Fibroblast of mammary gland (primary cell): ENCODE measurements at places on chromosomes 2 and 18.

- no peak for DNase-seq
These were observed 22.2 kb downstream of the FAM110C start for GRCh38 chr2:24107-24506.

- DNase-seq, result no peak
These were observed 15.4 kb downstream of the CEP68 start for GRCh38 chr2:65071499-65072180.

GRCh38 chr18:38923126-38923525 is 1357.5 kb upstream of the CELF4 start:
- no peak for DNase-seq

DNA sequence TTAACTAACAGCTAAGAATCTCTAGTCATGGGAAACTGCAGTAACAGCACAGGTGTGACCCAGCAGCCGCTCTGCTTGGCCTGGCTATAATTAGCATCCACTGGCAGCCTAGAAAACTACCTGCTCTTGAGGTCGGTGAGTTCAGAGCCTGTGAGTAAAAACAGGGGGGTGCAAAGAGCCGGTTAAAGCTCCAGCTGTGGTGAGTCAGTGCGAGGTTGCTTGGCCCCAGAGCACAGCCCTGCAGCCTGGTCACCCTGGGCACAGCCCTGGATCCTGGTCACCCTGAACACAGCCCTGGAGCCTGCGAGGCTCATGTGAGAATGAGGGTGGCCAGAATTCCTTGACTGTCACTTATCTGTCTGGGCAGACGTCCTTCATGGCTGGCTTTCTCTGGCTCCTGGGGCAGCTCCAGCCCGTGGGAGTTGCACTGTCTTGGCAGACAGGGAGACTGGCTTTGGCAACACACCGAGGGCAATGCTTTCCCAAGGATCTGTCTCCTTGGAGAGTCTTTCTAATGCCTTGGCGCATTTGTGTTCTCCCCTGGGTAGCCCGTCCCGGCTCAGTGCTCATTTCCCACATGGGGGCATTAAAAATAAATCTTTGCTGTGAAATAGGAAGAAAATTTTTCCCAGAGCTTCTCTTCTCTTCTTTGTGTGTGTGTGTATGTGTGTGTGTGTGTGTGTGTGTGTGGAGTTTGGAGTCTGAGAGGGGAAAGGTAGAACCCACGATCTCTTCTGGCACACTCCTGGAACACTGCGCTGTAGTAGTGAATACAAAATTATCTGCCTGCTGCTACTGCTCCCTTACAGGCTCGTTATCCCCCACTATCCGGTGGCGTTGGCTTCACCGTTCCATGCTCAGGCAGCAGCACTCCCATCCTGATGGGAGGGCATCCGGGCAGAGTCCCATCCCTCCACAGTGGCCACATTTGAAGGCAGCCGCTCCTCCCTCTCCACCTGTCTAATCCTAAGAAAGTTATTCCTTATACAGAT is 250.2 kb upstream of the MEX3C start:
- DNase-seq, result no peak

GRCh38 chr2:215917953-215918620 is 95.3 kb downstream of the MREG start:
- DNase-seq, result peak; percentile 44

DNA sequence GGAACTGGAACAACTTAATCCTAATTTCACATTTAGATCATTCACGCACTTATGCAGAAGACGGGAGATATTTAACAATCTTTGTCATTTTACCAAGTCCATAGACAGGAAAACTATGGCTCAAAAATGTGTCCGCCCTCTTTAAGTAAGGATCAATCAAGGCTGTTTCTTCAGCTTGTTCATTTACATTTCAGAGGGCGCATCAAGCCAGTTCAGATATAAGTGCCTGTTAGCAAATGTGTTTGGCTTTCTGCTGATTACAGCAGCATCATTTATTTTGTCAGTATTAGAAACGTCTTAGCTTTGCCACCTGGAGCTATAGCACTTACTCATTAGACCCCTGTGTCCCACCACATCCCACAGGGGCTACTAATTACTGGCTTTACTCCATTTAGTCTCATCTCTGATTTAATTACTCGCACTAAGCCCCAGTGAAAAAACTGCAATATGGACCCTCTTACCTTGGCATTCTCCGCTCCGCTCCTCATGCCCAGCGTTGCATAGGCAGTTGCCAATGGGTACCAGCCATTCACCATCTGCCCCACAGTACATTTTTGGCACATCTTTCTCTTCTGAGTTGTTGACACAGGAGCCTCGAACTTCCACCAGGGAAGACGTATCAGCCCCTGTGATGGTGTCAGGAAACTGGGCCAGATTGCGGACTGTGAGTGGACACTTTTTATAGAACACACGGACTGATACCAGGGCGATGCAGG is 8.7 kb downstream of the EPHA4 start:
- DNase-seq, result no peak

GRCh38 chr2:78887446-78887845 is 138.1 kb upstream of the REG3G start:
- no peak for DNase-seq
